ENCODE measurements at places on chromosomes 13 and 19. TPM values are rescaled to one million over a fixed set of nuclear protein-coding genes. Genes with fewer than 3 reads are reported as not detected.
A peak's percentile ranks its signal among the peaks of the same experiment; 100 is the strongest.

Gene CEBPA
- 10.7 TPM for total RNA-seq

Gene KIR3DL2
- not detected for total RNA-seq

Gene CCDC122
- 4.7 TPM for total RNA-seq

Gene SCGB2B2
- total RNA-seq = 0.46 TPM

- no peak for DNase-seq
Measured at GRCh38 chr13:28001049-28001448, 12.6 kb upstream of the URAD start.

GRCh38 chr13:111344471-111345191, 24.2 kb downstream of the TEX29 start:
- no peak for DNase-seq

DNA sequence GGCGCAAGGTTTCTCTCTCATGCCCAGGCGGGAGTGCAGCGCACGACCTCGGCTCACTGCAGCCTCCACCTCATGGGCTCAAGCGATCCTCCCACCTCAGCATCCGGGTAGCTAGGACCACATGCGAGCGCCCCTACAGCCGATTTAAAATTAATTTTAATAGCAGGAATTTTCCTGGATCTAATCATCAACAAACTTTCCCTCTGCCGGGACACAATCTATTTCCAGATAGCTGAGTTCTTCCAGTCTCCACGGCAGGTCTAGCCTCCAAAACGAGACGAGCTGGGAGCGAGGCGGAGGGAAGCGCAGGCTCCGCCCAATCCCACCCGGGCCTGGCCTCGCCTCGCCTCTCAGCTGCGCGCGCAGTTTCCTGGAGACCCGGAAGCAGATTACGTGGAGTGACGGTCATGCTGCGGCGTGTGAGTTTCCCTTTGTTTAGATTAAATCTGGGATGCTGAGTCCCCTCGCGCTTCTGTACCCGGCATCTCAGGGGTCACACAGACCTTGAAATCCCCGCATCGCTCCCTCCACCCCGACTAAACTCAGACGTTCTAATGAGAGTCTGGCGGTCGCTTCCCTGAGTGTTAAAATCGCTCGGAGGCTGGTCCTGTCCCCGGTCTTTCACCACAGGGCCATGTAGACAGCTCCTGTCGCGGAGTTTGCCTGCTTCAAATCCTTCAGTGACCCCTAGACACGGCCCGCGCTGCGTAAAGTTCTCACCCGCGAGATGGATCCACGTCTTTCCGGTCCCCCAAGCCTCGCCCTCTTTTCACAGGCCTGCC, at the start of gene ZNF880:
Gene ZNF880, plus strand, starts transcription at position 365 of the 782 bp plus-strand sequence. Its CDS starts 43 bp downstream, at position 408.
- peak; percentile 89 for DNase-seq

DNA sequence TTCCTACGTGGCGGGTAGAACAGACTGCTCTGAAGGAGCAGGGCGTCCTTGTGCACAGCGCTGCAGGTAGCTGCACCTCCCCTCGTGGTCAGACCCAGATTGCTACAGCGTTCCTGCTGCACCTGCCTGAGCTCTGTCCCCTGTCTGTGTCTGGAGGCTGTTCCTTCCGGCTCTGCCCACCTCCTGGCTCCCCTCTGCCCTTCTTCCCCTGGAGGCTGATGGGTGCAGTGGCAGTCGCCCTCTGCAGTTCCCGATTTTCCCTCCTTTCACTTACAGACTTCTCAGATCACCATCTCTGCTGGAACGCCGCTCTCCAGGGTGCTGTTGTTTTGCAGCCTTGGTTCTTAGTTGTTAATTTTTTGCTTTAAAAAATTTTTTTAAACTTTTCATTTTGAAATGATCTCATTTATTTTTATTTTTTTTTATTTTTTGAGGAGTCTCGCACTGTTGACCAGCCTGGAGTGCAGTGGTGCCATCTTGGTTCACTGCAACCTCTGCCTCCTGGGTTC, 53.6 kb downstream of the SMARCA4 start:
- no peak for DNase-seq

GRCh38 chr13:40586886-40587565, 79.4 kb downstream of the FOXO1 start:
- DNase-seq = no peak

DNA sequence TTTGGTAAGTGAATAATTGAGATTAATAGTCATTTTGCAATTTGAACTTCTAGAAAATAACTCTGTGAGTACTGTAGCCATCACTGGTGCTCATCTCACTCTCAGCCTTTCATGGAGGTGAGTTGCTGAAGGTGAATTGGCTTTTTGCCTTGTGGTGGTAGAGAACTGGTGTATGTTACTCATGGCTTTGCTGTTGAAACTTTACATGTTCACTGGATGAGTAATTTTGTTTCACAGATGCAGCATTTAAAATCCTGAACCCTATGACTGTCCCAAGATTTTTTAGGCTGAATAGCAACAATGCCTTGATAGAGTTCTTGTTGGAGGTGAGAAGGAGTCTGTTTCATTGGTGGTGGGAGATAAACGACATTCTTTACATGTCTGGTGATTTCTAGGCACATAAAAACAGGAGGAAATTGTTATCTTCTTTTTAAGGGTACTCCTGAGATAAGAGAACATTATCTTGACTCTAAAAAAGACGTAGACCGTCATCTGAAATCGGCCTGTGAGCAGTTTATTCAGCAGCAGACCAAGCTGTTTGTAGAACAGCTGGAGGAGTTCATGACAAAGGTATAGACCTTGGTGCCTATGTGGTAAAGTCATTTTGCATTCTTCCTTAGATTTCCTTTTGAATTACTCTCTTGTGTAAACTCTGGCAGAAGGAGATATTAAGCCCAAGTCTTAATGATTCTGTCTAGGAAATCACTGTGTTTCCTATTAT, 53.9 kb downstream of the COG3 start:
- no peak for DNase-seq

DNA sequence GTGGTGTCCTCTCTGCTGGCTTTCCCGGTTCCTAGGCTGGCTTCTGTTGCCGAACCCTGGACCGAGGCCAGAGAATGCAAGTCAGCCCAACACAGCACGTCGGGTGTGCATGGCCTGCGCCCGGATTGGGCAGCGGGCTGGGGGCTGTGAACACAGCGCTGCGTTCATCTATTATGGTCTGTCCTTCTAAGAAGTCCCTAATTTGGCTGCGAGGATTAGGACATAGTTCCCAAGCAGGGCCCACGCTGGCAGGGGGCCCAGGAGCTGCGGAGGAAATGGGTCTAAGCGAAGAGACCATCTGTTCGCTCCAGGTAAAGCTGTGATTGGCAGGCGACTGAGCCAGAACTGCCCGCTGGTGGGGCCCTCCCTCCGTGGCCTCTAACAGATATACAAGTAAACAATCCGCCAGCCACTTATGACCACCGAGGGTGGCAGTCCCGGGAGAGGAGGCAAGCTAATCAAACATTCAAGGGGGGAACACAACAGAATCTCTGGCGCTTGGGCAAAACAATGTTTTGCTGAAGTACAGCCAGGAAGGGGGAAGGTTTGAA, 6.0 kb downstream of the SYCE2 start:
- peak; percentile 85 for DNase-seq

GRCh38 chr19:55596304-55596703, 3.0 kb downstream of the FIZ1 start:
- DNase-seq = no peak

DNA sequence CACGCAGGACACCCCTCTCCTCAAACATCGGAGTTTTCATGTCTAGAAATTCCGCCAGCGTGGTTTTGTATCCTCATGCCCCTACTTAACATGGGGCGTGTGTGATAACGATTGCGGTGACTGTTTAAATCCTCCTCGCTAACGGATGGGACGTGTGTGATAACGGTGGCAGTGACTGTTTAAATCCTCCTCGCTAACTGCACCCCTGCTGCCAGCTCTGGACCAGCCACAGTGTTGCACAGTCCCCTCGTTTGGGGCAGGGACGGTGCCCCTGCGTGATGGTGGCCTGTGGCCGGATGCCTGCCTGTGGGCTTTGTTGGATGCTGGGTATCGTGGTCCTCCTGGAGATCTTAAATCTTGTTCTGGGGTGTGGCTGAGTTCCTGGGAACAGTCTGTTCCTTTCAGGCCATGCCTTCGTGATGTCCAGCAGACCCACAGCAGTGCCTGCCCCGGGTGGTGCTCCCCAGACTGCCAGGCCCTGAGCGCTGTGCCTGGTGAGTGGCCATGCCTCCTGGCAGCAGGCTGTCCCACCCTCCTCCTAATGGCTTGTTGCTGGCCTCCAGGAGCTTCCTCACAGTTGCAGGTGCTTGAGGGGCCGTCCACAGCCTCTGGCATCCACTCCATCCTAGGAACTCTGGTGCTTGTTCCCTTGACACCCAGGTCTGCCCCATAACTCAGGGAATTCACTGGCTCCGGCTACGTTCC, 122.5 kb upstream of the MCF2L start:
- DNase-seq = no peak

GRCh38 chr13:59545007-59545406, 618.7 kb downstream of the DIAPH3 start:
- no peak for DNase-seq

DNA sequence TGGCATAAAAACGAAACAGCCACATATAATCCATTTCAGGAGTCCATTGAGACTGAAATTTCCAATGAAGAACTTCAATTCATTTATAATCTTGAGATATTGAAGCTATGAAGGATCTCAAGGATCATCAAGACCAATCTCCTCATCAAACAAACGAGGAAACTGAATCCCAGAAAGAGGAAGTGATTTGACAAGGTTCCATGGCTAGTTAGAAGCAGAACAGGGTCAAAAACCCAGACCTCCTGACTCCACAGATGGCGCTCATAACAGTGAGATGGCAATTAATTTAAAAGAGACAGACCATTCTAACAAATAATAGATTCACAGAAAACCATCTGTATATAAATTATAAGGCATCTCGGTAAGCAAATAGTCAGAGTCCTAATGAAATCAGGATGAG, 229.7 kb downstream of the KCTD12 start:
- DNase-seq = no peak

- DNase-seq = no peak
Measured at GRCh38 chr13:76331943-76332712, 554.1 kb downstream of the KCTD12 start.

DNA sequence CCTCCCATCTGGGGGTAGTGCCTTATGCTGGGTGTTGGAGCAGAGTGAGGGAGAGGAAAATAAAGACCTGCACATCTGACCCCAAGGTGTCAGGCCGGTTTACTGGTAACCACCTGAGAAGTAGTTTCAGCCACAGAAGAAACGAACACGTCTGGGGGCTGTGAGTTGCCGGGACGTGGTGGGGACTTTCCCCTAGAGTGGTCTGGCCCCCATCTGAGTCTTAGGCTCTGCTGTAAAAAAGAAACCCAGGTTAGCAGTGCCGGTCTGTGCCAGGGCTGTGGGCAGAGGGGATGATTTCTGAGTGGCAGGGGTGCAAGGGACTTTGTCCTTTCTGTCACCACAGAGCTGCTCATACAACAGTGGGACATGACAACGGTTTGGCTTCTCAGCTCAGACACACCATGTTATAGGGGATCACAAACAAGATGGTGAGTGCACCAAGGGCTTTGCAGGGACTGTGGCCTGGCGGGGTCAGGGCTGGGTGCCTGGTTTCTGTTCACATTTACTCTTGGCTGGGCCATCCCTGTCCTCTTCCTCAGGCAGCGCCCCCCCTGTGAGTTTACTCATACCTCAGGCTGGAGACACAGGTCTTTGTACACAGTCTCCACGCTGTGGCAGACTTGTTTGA, 9.0 kb downstream of the GCDH start:
- DNase-seq = no peak

DNA sequence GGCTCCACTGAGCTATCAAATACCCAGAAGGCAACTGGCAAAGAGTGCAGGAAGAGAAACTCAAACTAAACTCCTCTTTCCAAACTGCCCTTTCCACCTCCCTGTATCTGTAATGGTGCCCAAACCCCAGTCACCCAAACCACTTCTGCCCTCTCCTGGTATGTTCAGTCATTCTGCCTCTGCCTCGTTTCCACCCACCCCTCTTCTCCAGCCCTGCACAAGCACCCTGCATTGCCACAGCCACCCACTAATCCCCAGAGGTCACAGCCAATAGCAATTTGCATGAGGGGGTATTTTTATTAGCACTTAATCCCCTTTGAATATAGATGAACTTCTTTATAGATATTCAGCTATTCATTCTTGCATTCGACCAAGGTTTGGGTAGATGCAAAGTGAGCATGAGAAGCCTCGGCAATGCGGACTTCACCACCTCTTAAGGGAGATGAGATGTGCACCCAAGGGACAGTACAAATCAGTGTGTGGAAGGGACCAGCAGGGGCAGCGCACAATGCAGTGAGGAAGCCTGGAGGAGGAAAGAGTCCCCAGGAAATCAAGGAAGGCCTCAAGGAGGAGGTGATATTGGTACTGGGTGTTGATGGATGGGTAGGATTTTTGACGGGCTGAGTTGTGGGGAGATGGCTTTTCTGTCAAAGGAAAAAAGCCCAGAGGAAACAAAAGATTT, 12.4 kb downstream of the TMEM272 start:
- DNase-seq = no peak

GRCh38 chr13:25707726-25708125, 336.0 kb downstream of the ATP8A2 start:
- no peak for DNase-seq

- no peak for DNase-seq
Measured at GRCh38 chr13:103568314-103568713, 502.1 kb upstream of the SLC10A2 start.

DNA sequence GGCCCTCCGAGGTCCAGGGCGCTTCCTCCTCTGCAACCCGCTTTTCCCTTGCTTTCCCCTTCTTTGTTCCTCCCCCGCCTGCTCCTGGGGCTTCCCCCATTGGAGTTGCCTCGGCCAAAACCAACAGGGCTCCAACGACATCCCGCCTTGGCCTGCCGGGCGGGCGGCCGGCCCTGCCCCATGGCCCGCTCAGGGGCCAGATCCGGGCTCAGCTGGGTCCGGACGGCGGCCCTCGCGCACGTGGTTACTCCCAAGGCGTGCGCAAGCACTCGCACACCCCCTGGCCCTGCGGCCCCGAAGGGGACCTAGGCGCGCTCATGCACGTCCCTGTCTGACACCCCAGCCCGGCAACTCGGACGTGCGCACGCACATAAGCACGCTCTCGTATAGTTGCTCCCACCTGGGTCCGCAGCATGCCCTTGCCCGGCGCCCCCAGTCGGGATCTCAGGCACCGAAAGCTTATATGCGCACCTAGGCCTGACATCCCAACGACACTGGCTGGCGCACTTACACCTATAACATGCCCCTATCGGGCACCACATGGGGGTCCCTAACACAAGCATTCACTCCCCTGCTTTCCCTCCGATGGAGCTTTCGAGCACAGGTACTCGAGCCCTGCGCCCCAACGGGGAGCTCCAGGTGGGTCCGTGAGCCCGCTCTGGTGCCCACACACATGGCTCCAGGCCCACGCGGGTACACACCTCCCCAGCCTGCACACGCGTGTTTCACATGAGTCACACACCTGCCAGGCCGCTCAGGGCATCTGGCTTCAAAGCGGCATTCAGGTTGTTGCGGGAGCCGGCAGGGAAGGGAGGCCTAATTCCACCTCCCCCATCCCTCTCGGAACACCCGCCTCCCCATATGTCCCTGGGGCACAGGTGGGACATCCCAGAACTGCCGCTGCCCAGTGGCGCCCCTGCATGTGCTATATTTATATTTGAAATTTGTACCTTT, 15.0 kb downstream of the NFIX start:
- no peak for DNase-seq

DNA sequence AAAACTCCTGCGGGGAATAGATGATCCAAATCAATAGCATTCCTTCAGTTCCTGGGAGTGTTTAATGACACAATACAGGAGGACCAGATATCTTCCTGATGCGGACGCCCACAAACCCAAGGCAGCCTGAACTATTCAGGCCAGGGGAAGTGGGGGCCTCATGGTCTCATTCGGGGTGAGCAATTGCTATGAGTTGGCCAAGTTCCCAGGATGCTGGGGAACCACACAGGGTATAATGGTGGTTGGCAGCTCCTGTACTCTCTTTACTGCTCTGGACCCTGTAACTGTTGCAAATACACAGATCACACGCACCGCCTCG, 401.2 kb downstream of the IRS2 start:
- DNase-seq = no peak

- no peak for DNase-seq
Measured at GRCh38 chr19:58332697-58333096, 5.9 kb downstream of the ZSCAN22 start.

Data from pancreas (tissue), 10 donors.